ENCODE measurements at places on chromosomes 1 and 21.

DNA sequence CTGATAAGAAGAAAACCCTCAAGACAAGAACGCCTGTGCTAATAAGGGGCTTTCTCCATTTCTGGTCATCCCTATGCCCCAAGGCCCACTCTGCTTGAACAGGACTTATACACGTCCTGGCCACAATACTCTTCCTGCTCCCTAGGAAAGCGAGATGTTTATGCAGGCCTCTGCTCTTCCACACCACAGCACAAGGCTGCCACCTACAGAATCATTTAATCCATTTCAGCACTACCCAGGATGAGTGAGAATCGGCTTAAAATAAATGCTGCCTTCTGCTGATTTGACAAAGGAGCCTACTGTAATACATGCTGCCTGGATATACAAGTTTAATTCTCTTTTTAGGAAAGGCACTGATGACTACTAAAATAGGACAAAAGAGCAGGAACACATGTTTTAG, 29.4 kb downstream of the FRRS1 start:
- peak; percentile 12 for DNase-seq

DNA sequence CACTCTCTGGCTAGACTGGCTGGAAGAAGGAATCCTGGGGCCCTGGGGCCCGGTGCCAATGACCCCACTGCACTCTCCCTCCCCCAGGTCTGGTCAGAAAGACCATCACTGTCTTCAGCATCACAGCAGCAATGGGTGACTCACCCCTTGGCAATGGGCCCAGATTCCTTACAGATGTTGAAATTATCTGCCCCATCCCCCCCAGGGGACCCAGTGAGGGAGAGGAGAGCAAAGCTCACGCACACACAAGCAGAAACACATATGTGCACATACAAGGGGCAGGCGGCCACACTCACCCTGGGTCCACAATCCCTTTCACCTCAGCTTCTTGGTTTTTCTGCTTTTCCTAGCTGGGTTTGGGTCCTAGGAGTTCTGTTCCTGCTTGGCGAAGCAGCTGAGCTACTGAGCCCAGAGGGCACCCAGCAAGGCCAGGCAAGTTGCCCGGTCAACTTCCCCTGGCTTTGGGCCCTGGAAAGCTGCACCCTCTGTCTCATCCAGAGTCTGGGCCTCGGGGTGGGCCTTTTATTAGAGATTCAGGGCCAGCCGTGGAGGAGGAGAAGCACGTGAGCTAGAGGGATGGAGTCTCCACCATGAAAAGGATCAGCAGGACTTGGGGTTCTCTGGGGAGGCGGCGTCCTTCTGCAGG, 2.6 kb downstream of the COL16A1 start:
- peak; percentile 97 for DNase-seq

- DNase-seq = no peak
Observed at GRCh38 chr1:61477301-61477700, 247.6 kb downstream of the TM2D1 start.

DNA sequence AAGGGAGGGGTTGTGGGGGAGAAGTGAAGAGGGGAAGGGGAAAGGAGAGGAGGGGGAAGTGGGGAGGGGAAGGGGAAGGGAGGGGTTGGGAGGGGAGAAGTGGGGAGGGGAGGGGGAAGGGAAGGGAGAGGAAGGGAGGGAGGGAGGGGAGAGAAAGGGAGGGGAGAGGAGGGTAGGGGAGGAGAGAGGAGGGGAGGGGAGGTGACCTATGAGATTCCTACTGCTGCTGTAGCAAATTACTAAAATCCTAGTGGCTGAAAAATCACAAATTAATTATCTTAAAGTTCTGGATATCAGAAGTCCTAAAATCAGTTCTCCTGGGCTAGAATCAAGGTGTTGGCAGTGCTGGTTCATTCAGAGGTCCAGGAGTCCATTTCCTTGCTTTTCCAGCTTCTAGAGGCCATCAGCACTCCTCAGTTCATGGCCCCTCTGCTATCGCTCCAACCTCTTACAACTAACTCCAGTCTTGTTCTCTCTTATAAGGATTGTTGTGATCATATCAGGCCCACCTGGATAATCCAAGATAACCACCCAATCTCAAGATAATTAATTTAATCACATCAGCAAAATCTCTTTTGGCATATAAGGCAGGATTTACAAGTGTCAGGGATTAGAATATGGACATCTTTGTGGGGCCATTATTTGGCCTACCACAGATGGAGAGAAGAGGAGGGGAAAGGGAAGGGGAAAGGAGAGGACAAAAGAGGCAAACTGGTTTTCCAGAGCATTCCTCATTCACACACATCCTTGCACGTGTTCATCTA, 30.4 kb upstream of the KANK4 start:
- no peak for DNase-seq

GRCh38 chr1:94708299-94708685, 111.9 kb upstream of the SLC44A3 start:
- DNase-seq = no peak

DNA sequence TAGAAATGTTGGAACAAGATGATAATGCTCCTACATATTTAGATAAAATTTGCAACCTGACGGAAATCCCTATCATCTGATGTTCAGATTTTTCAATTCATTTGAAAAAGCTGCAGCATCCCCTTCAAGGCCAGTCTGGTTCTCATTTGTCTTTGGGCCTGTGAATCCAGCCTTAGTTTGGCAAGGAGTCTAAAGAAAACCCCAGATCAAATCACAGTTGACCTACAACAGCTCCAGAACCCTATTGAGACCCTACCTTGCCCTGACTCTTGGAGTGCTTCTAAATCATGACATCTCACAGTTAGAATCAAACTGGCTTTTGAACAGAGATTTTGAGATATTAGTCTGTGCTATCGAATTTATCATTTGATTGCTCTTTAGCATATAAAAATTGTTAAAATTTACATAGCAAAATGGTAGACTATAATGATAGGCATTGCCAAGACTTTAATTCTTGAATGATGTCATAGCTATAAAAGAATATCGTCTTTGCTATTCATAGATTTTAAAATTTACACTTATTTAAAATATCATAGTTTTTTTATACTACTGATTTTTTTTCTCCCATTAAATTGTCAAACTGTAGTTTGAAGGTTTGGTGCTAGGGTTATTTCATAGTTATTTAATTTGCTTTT, 2.2 kb downstream of the PPP2R5A start:
- peak; percentile 28 for DNase-seq

- no peak for DNase-seq
Observed at GRCh38 chr1:6424000-6424565, 493 bp upstream of the ESPN start.

- no peak for DNase-seq
Observed at GRCh38 chr1:174301295-174302077, 142.2 kb downstream of the RABGAP1L start.

- peak; percentile 44 for DNase-seq
Observed at GRCh38 chr1:153957744-153958110, 685 bp downstream of the CRTC2 start.

DNA sequence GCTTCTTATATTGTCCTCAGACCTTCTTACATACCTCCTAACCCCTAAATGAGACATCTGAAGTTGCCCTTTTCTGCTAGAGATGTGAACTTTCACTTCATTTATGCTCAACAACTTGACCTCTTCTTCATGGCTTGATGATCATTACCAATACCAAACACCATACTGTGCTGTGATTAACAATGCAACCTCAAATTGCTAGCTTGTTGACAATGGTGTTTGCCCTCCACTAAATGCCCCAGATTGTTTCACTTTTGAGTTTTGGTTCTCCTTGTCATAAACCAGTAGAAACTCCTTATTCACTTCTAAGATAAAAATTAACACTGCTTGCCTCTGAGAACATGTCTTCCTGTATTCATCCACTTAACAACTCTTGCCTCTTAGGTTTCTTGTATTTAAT, 5.6 kb downstream of the JAK1 start:
- DNase-seq = no peak

DNA sequence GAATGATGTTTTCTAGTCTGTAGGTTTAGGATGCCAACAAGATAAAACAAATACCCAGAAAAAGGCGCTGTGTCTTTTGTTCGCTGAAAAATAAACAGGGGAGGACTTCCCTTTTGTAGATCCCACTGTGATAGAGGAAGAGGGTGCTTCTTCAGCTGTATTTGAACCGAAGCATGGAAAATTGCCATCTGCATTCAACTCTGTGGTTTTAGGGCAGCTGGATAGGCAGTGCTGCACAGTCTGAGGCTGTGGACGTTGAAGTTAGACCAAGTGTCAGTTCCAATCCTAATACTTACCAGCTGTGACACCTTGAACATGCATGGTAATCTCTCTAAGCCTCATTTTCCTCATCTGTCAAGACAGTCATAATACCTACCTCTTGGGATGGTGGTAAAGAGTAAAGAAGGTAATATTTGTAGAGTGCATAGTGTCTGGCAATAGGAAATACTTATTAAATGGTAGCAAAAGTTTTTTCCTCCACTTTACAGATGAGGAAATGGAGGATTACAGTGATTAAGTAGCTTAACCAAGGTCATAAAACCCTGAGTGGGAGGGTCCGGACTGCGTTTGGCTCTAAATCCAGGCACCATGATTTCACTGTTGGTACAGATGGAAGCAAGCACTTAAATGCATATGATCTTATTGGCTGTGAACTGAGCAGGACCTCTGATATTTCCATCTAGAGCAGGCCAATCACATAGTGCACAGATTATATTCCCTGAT, 48.5 kb downstream of the UTP25 start:
- no peak for DNase-seq

- DNase-seq = no peak
Observed at GRCh38 chr21:31589820-31590219, 69.7 kb upstream of the SOD1 start.

DNA sequence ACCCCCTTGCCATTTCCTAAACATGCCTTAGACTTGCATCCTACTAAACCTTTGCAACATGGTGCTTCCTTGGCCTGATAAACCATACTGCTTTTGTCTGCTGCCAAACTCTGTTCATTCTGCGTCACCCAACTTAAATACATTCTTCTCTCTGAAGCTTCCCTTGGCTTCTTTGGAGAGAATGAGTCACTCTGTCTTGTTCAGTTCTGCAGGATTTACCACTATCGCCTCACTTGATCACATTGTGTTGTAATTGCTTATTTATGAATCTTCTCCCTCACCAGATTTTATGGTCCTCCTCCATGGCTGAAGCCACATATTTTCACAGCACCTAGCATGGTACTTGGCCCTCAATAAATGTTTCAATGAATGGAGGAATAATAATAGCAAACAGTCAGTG, 21.7 kb upstream of the TUT4 start:
- no peak for DNase-seq

DNA sequence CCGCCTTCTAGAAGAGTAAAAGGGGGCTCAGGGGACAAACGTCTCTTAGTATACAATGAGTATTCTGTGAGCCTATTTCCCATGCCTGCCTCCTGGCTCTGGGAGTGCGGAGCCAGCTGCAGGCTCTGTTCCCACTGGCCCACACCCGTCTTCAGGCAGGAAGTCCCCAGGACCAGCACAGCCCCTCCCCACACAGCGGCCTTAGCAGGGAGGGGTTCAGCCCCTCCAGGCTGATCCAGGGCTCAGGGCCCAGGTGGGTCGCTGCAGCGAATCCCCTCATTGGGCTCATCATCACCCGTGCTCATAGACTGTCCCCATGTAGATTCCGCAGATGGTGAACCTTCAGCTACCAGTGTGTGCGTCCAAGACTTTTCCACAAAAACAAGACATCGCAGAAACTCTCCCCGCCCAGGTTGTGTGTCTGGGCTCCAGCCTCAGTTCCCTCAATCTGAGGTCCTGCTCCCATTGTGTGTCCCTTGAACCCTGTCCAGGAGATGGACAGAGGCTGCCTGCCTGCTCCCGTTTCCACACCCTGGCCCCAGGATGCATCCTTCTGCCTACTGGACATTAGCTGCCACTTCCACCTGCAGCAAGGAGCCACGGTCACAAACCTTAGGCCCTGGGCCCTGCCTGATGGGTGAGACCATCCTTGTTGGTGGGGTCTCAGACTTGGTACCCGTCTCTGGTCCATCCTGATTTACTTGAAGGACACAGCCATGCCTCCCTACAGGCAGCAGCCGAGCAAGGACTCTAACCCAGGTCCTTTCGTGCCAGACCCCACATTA, 39.4 kb downstream of the NENF start:
- no peak for DNase-seq

DNA sequence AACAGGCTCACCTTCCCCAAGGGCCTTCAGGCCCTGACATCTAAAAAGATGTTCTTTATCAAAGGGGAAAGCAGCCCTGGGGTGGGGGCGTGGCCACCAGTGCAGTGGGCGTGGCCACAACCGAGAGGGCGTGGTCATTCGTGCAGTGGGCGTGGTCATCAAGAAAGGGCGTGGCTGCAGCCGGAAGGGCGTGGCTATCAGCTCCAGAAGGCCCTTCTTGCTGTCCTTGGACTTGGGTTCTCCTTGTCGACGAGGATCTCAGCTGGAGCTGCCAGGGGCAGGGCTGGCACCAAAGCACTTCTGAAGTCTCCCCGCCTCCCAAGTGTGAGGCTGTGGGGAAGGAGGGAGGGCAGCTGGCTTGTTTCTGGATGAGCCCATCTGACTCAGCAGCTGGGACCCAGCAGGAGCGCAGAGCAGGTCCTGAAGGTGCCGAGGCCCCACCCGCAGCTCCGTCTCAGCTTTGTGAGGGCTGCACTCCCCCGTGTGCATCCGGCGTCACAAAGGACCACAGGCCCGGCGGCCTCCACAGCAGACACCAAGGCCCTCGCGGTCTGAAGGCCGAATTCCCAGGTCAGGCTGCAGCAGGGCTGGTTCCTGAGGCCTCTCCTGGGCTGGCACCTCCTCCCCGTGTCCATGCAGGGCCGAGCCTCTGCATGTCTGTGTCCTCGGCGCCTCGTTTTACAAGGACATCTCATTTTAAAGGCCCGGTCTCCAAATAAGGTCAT, 12.8 kb downstream of the PDE9A start:
- no peak for DNase-seq

GRCh38 chr1:222643606-222643937, 25.7 kb downstream of the MIA3 start:
- no peak for DNase-seq

- DNase-seq = no peak
Observed at GRCh38 chr1:197341626-197342025, 73.6 kb downstream of the CRB1 start.

- no peak for DNase-seq
Observed at GRCh38 chr1:209583408-209583807, at the start of gene CAMK1G. CAMK1G (plus strand) TSS chr1:209583714; CDS start chr1:209594984, 11,270 bp downstream.

GRCh38 chr1:151072224-151072623, 1.7 kb downstream of the GABPB2 start:
- no peak for DNase-seq

- no peak for DNase-seq
Observed at GRCh38 chr1:65009176-65009575, 42.8 kb upstream of the JAK1 start.

DNA sequence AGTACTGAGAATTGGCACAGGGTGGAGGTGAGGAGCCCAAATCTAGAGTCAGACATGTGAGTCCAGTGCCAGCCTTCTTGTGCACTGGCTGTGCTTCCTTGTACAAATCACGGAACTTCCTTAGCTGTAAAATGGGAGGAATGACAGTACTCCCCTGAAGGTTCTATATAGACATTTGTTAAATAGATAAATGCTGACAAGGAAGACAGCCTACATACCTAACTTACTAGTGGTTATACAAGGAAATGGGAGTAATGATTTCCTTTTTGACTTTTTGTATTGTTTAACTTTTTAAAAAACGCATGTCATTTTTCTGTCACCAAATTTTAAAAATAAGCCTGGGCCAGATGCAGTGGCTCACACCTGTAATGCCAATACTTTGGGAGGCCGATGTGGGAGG, 50.2 kb downstream of the WARS2 start:
- DNase-seq = no peak

GRCh38 chr1:150243003-150243402, 7.1 kb upstream of the ANP32E start:
- no peak for DNase-seq

- DNase-seq = no peak
Observed at GRCh38 chr1:61356995-61357394, 274.6 kb downstream of the NFIA start.

All from RPMI8226 (cell line).